ENCODE measurements at places on chromosomes 4 and X.

DNA sequence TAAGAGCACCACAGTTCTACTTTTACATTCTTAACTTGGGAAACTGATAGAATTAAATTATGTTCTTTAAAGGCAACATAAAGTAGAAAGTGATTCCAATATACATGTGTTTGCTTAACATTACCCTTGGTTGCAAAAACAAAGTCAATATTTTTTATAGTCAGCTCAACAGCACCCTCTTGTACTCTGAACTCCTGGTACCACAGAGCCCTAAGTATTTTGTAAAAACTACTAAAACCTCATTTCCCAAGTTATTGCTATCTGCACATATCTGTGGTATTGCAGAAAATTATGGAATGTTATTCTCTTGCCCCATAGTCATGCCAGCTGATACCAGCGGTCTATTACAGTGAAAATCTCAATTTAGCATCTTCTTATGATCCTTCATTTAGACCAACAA is 2.9 kb downstream of the KIF4A start:
- DNase-seq, result no peak

DNA sequence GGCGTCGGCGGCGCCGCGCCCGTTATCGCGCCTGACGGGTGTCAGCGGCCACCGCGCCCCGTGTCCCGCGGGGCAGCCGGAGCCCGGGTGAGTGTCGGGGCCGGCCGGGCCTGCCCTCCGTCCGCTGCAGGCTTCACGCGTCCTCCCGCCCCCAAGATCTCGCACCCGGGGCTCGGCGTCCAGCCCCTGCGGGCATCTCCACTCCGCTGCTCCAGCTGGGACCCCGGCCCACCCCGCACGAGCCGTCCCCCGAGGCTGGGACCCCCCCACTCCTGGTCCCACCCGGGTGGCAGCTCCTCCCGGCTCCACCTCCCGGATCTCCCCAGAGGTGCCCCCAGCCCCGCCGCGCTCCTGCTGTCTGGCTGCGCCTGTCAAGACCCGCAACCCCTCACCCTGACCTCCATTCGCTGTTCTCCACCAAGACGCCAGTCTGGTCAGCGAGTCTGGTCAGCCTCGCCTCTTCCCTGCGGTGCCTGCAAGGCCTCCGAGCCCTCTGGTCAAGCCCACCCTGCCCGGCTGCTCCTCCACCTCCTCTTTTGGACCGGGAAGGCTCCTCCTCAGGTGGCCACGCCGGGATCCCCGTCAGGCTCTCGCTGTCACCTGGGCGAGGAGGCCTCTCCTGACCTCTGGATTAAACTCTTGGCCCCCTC is 66.0 kb upstream of the NKX1-1 start:
- no peak for DNase-seq

DNA sequence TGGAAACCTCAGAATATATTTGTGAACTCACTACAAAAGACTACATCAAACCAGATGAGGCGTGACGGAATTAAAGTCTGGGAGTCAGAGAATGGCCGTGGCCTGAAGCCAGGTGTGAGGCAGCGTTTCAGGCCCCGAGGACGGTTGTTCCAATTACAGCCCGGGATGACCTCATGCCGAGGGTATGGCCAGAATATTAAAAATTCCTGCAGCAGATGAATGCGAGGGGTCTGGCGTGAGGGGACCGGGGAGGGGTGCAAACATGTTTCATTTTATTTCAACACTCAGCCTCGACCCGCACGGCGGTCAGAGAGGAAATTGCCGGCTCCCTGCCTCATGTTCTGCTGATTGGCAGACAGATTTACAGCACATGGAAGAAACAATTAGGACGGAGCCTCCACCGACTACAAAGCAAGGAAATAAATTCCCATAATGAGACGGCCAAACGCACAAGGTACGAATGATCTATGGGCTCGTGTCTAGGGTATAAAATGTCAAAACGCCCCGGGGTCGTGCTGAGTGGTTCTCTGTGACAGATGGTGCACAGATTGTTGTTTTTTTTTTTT is 289.7 kb downstream of the SHOX start:
- DNase-seq, result peak; percentile 36

- no peak for DNase-seq
Measured at GRCh38 chr4:114012749-114013148, 33.3 kb upstream of the ARSJ start.

GRCh38 chrX:21840193-21840545 is 752 bp downstream of the MBTPS2 start:
- no peak for DNase-seq

GRCh38 chr4:154781126-154781982 is at the start of gene RBM46:
Gene RBM46 (plus strand): TSS chr4:154781272. CDS start chr4:154796753, 15,481 bp downstream.
- no peak for DNase-seq

DNA sequence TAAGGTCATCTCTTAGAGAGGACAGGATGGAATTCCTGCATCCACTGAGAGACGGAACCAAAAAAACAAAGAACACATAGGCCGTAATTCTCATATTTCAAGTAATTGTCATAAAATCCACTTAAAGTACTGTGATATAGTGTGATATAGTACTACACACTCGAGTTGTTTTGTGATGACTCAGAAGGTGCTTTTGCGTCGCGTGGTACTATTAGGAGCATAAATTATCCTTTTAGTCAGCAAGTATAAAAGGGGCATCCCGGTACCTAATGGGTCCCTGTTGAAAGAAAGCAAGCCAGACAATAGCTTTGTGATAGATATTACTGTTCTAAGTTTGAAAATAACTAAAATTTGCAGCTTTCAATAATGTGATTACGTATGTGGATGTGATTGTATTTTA is 55.3 kb downstream of the GPR143 start:
- no peak for DNase-seq

- no peak for DNase-seq
Measured at GRCh38 chr4:38923746-38924145, 56.1 kb downstream of the FAM114A1 start.

DNA sequence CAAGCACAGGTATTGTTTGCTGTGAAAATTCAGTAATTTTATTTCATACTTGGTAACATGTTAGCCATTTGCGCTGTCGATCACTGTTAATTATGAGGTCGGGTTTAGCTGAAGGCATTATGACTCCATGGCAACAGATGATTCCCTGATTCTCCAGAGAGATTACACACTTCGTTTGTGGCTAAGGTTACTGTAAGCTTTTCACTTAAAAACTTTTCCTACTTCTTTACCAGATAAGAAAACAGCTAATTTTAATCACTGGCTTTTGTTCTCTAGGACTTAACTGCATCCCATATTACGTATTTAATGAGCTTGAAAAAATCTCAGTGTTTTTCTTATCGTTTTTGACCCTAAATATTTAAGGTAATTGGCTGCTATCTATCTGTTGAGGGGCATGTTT is 2.1 kb downstream of the GSTCD start:
- DNase-seq, result no peak

- DNase-seq, result no peak
Measured at GRCh38 chr4:102114118-102114630, 231.1 kb downstream of the SLC39A8 start.

DNA sequence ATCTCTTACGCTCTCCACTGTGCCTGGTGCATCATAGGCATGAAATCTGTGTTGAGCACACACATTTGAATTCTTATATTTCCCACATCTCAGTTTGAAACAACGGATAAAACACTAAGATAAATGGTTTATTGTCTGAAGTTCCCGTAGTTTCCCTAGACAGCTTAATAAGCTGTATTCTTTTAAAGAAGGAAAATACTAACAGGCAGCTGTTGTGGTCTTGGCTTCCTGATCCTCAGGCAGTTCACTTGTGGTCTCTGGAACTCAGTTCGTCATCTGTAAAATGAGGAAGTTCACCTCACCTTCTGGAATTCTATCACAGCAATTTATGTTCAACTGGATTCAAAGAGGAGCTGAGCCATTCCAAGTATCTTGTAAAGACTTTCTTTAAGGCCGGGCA is 1805.6 kb upstream of the TENM3 start:
- DNase-seq, result no peak

GRCh38 chr4:39170301-39170700 is 12.0 kb upstream of the WDR19 start:
- DNase-seq, result no peak

DNA sequence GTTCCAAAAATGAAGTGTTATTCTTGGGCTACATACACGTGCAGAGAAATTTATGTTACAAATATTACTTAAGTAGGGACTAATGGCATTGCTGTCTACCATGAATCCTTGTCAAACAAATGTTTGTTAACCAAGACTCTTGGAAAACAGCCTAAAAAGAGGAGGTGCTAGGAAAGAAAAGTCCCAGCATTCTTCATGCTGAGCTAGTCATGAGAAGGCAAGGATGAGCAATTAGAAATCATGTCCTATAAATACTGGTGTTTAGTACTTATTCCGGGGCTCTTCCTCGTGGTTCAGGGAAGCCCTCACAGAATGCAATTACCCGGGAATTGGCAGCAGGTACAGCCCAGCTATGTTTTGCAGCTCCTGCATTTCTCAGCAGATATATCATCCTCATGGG is 378.1 kb upstream of the FTHL17 start:
- DNase-seq, result no peak

GRCh38 chr4:21898101-21898500 is 50.5 kb downstream of the KCNIP4 start:
- DNase-seq, result no peak

- no peak for DNase-seq
Measured at GRCh38 chrX:68995386-68995779, 166.6 kb downstream of the EFNB1 start.

All from skeletal muscle cell (primary cell).